ENCODE measurements at places on chromosomes 4 and X.

- no peak for DNase-seq
Observed at GRCh38 chrX:41730081-41730480, 6.1 kb downstream of the GPR82 start.

GRCh38 chr4:78476108-78476704 lies 75.4 kb upstream of the ANXA3 start:
- DNase-seq, result no peak

- no peak for DNase-seq
Observed at GRCh38 chrX:24487571-24487970, 22.5 kb downstream of the PDK3 start.

- DNase-seq, result no peak
Observed at GRCh38 chr4:11098461-11098860, 330.2 kb downstream of the HS3ST1 start.

DNA sequence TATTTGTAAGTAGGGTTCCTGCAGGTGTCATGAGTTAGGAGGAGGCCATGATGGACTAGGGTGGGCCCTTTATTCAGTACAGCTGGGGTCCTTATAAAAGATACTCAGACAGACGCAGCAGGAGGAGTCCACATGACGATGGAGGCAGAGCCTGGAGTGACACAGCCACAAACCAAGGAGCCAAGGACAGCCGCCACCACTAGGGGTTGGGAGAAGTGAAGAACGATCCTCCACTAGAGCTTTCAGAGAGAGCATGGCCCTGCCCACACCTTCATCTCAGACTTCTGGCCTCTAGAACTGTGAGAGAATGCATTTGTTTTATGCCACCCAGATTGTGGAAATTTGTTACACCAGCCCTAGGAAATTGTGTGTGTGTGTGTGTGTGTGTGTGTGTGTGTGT lies 31.1 kb downstream of the JAKMIP1 start:
- DNase-seq, result no peak

GRCh38 chrX:54891573-54891972 lies 29.1 kb upstream of the TRO start:
- DNase-seq, result peak; percentile 1

- no peak for DNase-seq
Observed at GRCh38 chrX:1397441-1398270, 5.7 kb upstream of the SLC25A6 start.

GRCh38 chr4:119693126-119693525 lies 64.5 kb upstream of the PDE5A start:
- no peak for DNase-seq

DNA sequence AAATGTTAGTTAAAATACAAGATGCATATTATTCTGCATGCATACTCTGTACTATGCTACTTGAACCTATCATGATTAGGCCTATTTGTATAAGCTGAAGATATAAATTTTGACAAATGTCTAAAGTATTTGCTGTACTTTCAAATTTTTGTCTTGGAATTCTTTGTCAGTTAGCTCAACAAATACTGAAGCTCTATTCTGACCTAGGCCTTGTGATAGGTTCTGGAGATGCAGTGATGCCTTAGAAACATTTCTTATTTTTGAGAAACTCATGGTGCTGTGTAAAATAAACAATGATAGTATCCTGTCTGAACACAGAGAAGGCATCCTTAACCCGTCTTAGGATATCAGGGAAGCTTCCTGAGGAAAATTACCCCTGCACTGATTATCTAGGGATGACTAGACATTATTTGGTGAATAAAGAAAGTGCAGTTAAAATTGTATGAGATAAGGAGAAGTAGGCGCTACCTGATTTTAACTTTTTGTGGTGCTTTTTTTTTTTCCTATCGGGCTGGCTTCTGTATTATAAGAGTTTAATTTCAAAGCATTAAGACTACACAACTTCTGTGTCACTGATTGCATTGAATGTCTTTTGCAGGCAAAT lies 43.4 kb downstream of the MOB1B start:
- DNase-seq, result no peak

- no peak for DNase-seq
Observed at GRCh38 chr4:168028970-168029597, 63.3 kb upstream of the ANXA10 start.

- DNase-seq, result no peak
Observed at GRCh38 chr4:158704274-158704673, 18.9 kb downstream of the PPID start.

GRCh38 chr4:44927399-44928380 lies 201.3 kb upstream of the GNPDA2 start:
- no peak for DNase-seq

GRCh38 chrX:87621697-87622096 lies 104.1 kb downstream of the KLHL4 start:
- DNase-seq, result no peak

Measured in effector memory CD4-positive, alpha-beta T cell (primary cell).